ENCODE measurements at places on chromosomes 3 and 15. TPM values are rescaled to one million over a fixed set of nuclear protein-coding genes. Genes with fewer than 3 reads are reported as not detected.

DNA sequence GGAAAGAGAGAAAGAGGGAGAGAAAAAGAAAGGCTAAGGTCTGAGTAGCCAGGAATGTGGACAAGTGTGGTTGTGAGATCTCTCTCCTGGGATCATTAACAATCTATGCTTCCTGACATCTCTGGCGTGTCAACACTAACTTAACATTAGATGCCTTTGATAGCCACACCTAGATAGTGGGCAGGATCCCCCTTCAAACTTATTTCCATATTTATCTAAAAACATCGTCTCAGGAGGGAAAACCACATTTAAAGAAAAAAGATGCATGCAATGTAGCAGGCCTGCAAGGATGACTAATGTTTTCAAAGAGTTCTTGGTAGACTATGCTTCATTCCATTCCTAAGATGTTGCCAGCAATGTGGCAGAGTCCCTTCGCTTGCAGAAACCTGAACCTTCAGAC is 80.9 kb downstream of the MLH1 start:
- H3K27me3 ChIP-seq = no peaks in the 10 kb centered on the region
- DNase-seq = no peak
- no peak overlapping the region for H3K27ac ChIP-seq
- peaks cover 32% of the 10 kb centered on the region for H3K36me3 ChIP-seq
- H3K4me1 ChIP-seq = no peaks in the 10 kb centered on the region

DNA sequence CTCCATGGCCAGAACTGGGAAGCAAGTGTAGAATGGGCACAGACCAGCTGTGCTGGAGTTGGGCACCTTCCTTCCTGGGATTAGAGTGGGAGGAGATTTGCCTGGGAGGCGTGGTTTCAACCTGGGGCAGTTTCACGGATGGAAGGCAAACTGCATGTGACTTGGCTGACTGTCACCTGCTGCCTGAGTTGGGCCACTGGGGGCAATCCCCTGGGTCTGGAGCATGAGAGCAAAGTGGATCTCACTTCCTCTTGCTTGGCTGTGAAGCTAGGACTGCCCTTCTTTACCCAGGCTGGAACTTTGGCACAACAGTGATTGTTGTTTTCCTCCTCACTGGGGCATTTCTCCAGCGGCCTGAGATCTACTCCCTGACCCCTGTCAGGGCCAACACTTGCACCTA is 1247.0 kb upstream of the EPHA6 start:
- H3K27me3 ChIP-seq = no peaks in the 10 kb centered on the region
- H3K4me1 ChIP-seq = no peaks in the 10 kb centered on the region
- no peaks in the 10 kb centered on the region for H3K36me3 ChIP-seq
- no peak overlapping the region for H3K4me3 ChIP-seq
- no peak for DNase-seq

DNA sequence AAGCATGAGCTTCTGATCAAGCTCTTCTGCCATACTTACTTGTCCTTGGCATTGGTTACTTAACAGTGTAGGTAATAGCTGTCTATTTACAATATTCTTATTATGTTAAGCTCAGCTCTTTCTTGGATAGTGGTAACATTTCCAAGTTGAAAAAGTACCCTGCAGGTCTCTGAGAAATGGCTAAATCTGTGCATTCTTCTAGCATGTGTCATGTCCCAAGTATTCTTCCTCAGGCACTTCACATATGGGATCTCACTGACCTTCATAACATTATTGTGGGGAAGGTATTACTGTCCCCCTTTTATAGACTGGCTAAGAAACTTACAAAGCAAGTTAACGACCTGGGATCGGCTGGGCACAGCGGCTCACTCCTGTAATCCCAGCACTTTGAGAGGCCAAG is 236.1 kb downstream of the RORA start:
- H3K36me3 ChIP-seq = no peaks in the 10 kb centered on the region
- no peaks in the 10 kb centered on the region for H3K27me3 ChIP-seq
- no peak overlapping the region for H3K4me3 ChIP-seq
- no peak overlapping the region for H3K27ac ChIP-seq
- DNase-seq = no peak
- no peaks in the 10 kb centered on the region for H3K4me1 ChIP-seq

DNA sequence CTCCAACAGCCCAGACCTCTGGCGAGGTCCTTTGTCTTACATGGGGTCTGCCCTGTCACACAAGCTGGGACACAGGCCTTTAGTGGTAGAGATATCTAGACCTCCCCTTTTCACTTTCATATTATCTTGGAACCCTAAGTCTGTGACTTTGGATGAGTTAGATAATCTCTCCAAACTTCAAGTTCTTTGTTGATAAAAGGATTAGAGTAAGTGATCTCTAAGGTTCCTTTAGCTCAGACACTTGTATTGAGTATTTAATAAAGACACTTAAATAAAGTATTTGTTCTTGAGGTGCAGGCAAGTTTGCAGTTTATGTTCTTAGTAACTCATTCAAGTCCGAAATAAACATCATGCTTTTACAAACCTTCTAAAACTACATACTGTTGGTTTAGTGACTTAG is 459.6 kb downstream of the SHQ1 start:
- H3K27ac ChIP-seq = no peak overlapping the region
- peaks cover 6% of the 10 kb centered on the region for H3K36me3 ChIP-seq
- H3K27me3 ChIP-seq = no peaks in the 10 kb centered on the region
- peaks cover 9% of the 10 kb centered on the region for H3K4me1 ChIP-seq
- no peak for DNase-seq

DNA sequence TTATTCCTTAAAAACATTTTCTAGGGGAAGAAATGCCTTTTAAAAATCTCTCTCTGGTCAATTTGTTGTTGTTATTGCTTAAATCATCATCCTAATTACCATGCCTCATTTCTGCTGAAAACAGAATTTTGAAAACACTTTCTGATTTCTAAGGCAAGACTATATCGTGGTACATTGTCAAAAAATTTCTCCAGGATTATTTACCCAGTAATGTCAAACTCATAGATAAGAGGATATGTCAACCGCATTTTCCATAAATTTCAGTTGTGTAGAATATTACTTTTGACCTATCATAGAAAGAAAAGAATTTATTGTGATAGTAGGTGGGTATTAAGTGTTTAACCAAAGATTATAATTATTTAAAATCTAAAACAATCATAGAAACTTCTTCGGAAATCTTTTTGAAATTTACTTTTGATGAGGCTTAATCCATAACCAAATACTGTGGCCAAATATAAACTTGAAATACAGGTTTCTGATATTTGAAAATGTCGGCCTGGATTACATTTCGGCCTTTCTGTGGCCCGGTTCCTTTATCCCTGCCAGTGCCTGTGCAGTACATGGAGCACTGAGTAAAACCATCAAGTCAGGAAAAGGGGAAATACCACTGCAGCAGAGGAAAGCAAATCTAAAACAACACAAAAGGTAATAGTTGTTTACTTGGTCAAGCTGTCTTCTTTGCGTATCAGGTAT is 173.4 kb downstream of the MYRIP start:
- no peaks in the 10 kb centered on the region for H3K27me3 ChIP-seq
- DNase-seq = no peak
- H3K27ac ChIP-seq = no peak overlapping the region

DNA sequence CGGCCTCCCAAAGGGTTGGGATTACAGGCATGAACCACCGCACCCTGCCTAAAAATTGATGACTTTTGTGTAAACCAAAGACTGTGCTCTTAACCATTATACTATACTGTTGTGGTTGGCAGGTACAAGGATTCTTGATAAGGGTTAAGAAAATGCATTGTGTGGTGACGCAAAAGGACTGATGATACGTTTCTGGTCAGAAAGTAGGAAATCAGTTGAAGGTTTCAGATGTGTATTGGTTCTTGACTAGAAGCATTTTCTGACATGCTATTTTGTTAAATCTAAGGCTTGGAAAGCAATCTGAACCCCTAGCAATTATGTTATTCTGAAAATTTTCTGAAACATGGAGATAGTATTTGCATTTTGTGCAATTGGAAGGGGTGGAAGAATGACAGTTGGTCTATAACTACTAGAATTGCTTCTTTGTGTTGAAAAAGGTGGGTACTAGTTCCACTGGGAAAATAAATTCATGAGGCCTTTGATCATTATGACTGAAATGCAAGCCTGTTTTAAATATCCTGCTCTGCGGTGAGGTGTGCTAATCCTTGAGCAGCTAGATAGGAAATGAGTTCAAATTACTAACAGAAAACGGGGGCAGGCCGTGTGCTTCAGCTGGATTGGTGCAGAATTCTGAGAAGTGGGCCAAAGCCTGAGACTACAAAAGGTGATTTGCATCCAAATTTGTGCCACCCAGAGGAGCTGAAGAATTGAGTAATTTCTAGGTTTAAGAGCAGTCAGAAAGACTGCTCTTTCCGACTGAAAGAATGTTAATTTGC is 66.0 kb upstream of the LRRFIP2 start:
- H3K36me3 ChIP-seq = peaks cover 4% of the 10 kb centered on the region
- no peaks in the 10 kb centered on the region for H3K27me3 ChIP-seq
- DNase-seq = no peak
- peaks cover 15% of the 10 kb centered on the region for H3K4me1 ChIP-seq

DNA sequence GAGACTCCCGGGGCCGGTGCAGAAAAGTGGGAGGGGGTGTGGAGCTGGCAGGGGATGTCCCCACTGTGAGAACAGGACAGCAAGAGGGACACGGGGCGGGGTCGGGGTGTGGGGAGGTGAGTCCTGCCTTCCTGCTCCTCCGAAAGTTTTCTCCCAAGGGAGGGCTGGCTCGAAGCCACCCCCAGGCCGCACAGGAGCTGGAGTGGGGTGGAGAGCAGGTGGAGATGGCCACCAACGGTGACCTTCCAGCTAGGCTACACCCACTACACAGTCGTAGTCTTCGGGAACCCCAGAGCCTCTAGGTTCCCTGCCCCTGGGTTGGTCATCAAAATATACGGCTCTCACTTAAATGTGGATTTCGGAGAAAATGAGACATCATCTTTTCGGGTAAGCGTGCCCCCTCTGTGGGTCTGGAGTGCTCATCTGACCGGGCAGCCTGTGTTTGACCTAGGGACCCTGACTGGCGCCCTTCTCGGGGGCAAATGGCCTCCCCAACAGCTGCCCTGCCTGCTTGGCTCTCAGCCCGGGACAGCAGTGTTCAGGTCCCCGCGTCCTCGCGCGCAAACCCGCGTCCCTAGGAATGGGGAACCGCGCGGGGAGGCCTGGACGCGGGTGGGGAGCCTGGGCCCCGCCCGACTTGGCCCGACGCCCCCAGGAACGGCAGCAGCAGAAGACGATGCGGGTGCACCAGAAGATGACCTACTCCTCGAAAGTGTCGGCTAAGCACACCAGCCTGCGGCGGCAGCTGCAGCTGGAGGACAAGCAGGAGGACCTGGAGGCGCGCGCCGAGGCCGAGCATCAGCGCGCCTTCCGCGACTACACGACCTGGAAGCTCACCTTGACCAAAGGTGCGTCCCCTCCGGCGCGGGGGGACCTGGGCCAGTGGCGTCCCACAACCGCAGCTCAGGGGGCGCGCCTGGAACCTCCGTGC is 21.2 kb downstream of the CFAP100 start:
- no peak for DNase-seq
- no peak overlapping the region for H3K4me3 ChIP-seq
- peaks cover 3% of the 10 kb centered on the region for H3K27me3 ChIP-seq
- H3K27ac ChIP-seq = no peak overlapping the region

GRCh38 chr3:136664771-136665170 is 87.4 kb downstream of the STAG1 start:
- no peaks in the 10 kb centered on the region for H3K27me3 ChIP-seq
- DNase-seq = no peak

The LOXL1 gene
- not detected for total RNA-seq

The GP9 gene
- total RNA-seq = not detected
